ENCODE measurements at places on chromosomes 1 and 21.
A peak's percentile ranks its signal among the peaks of the same experiment; 100 is the strongest.

GRCh38 chr1:70809069-70809468 lies 238.5 kb downstream of the PTGER3 start:
- DNase-seq: no peak

- no peak for DNase-seq
Observed at GRCh38 chr1:216168546-216168945, 254.7 kb downstream of the USH2A start.

DNA sequence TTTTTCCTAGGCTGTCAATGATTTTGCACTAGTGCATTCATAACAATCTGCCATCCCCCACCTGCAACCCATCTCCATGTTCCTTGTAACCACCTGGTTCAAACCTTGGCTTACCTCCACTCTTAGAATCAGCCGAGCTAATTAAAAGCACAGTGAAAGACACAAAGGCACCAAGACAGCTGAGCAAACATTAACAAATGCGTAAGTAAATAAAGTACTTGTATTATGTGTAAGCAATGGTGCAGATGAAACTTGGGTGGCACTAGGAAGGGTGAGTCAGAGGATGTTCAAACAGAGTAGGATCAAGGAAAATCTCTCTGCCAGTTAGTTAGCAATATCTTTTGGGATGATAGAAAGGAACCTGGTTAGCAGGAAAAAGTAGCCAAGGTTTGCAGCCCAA lies 5.1 kb upstream of the FOXJ3 start:
- no peak for DNase-seq

- DNase-seq: peak; percentile 15
Observed at GRCh38 chr1:45928486-45929205, 125.2 kb downstream of the MAST2 start.

- no peak for DNase-seq
Observed at GRCh38 chr1:8219530-8219929, 98.4 kb upstream of the SLC45A1 start.

- no peak for DNase-seq
Observed at GRCh38 chr1:1617925-1618324, 2.6 kb downstream of the MIB2 start.

DNA sequence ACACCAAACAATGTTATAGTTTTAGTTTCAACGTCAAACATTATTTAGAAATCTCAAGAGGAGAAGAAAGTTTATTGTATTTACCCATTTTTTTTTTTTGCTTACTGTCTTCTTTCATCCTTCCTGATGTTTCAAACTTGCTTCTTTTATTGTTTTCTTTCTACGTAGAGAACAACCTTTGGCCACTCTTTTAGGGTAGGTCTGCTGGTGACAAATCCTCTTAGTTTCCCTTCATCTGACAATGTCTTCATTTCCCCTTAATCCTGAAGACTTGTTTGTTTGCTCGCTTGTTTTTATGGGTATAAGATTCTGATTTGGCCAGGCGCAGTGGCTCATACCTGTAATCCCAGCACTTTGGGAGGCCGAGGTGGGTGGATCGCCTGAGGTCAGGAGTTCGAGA lies 89.1 kb downstream of the RHOU start:
- no peak for DNase-seq

DNA sequence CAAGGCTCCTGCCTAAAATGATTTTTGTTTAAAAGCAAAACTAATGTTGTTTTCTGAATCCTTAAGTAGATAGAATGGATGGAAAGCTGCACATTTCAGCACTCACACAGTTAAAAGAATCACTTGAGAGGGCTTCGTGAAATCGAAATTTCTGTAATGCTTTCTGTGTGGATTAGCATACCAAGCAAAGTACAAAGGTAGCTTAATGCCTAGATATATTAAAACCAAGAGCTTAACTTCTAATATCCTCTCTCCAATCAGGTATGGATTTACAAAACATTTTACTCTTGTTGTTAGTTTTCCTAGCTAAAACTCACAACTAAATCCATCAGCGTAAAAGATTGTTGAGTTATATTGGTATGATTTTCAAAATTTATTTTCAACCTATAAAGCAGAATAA lies 378.8 kb upstream of the PRMT6 start:
- no peak for DNase-seq

DNA sequence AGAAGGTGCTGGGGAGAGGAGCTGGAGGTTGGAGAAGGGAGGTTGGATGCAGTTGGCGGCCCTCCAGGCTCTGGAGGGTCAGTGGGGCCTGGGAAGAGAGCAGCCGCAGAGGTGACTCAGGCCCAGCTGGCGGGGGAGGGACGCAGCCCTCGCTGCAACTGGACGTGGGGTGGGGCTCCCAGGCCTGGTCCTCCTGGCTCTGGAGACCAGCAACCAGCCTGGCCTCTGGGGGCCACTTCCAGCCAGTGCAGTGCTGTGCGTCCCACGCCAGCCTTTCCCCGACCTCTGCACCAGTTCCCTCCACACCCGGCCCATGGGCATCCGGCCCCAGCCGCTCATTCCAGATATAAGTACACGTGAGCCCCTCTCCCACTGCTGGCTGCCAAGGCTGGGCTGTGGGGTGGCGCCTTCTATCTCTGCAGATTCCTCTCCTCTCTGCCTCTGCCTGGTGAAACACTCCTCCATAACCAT lies 38.0 kb upstream of the COL18A1 start:
- DNase-seq: no peak

DNA sequence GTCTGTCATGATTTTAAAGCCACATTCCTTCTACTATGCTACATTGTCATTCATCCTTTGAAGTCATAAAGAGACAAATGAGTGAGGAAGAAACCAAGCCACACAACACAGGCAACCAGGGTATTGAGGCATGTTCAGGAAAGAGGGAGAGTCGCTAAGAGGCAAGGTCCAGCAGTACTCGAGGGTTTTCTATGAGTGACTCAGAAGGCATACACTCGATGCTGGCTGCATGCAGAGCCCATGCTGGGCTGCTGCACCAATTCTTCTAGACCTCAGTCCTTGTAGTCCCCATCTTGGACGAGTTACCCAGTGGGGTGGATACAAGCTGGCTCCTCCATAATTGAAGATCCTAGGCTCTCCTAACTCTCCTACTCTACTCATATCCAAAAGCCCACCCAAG lies 57.6 kb downstream of the OLFML2B start:
- DNase-seq: no peak

- DNase-seq: peak; percentile 92
Observed at GRCh38 chr1:159177272-159177907, 6.0 kb downstream of the CADM3 start.

DNA sequence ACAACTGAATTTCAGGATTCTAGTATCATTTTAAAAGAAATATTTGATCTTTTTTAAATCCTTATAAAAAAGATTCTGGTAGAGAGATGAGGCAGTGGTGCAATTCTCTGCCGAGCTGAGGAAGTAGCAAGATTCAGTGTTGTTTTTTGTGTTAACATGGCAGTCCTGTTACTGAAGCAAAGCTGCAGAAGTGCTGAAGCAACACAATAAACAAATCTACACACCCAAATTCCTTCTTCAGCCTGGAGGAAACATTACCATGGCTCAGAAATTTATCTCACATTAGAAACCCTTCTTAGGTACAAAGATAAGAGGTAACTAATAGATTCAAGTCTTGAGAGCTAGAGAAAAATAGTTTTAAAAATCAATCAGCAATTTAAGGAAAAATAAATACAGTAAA lies 216.0 kb downstream of the DENND1B start:
- no peak for DNase-seq

- DNase-seq: peak; percentile 78
Observed at GRCh38 chr1:234230414-234230862, 142.8 kb upstream of the COA6 start.

- DNase-seq: peak; percentile 50
Observed at GRCh38 chr1:30976143-30976542, 67.6 kb upstream of the SDC3 start.

DNA sequence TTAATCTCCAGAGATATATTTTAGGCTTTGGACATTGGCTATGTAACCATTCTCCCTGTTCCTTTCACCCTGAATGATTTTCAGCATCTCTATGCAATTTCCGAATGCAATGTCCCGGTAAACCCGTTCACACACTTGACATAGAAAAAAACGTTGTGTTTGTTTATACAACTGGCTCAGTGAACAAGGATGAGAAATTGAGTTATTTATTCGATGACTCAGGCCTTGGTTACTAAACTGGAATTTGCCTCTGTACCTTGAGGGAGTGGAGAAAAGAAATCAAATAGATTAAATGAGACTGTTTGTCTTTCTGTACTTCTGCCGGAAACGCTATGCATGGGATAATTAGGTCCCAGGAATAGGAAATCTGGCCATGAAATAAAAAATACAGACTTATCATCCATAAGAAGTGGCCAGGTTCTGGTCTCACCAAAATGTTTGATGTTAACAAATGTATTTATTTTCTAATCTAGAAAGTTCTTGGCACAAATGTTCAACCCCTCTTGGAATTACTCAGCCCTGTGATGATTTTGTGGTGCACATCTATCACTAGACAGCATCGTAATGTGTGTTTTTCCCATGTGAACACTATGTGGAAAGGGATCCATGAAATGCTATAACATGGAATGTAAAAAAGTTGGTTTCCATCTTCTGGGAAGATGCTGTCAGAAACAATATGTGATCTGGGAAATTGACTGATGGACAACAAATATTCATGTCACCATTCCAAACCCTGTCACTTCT lies 253.9 kb downstream of the DUSP10 start:
- no peak for DNase-seq

GRCh38 chr1:38721816-38722215 lies 137.8 kb downstream of the RRAGC start:
- no peak for DNase-seq

DNA sequence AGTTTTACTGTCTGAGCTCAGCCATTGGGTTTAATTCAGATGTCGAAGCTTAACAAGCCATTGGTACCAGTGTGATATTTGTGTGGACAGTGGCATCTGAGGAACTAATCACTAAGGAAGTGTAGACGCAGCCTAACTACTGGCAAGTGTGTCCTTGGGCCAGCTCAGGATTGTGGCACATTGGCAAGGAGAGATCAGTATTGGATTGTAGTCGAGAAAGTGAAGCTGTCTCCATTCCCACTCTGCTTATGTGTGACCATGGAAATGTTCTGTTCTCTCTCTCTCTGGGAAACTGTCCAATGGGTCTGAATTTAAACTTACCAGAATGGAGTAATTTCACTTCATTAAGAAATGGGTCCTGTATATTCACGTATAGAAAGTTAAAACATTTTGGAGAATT lies 112.2 kb downstream of the ITSN1 start:
- no peak for DNase-seq

DNA sequence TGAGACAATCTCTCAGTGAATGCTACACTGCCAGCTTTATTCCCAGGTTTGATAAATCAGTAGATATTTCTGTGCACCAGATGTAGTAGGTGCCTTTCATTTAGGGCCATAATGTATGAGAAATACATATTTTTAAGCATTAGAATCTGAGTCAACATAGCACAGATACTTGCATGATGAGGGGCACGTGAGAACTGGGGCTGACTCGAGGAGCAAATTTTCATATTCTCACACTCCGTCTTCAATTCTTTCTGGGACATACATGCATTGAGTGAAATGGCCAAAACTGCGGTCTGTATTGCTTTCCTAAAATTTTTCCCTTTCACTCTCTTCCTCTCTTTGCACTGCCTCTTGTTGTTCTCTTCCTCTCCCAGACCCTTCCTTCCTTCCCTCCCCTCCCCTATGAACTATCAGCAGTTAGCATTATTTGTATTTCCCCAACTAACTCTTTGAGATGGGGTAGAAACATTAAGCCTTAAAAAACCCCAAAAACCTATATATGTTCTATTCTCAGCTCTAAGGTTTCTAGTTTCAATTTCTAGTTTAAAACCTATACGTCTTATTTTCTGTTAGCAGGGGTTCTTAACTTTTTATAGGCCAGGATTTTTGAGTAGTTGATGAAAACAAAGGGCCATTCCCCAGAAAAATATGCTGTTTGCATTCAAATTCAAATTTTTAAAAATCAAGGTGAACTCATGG lies 289.1 kb downstream of the PTBP2 start:
- DNase-seq: no peak

GRCh38 chr1:27496604-27497155 lies 6.7 kb upstream of the WASF2 start:
- DNase-seq: no peak

GRCh38 chr1:157641177-157641576 lies 43.3 kb upstream of the FCRL4 start:
- no peak for DNase-seq

DNA sequence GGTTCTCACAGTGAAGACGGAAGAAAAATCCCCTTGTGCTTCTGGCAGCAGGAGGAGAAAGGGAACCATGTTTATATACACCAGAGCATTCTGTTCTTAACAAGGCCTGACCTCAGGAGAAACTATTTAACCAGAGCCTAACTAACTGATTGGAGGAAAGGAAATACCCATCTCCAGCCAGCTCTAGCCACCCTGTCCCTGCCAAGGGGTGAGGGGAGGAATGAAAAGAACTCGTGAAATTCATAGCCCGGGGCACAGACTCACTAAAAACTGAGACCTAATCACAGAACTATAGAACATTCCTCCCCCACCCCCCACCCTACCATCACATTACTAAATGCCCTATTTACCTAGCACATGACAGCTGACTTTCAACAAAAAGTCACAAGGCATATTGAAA lies 65.0 kb downstream of the KCNH1 start:
- no peak for DNase-seq

GRCh38 chr1:41322835-41323234 lies 38.4 kb upstream of the FOXO6 start:
- peak; percentile 82 for DNase-seq

DNA sequence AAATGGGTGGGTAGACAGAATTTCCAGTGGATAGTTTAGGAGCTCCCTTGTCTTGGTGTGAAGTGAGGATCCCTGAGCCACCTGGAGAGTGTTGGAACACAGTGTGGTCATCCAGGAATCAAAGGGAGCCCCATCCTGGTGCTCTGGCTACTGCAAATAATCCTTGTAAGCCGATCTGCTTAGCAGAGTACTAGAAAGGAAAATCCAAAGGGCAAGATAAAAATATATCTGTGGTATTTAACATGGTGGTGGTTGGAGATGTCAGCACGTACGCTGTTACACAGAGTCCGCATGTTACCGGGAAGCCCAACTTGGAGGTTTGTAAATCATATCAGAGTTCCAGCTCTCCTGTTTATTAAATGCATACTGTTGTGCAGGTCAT lies 39.0 kb downstream of the VANGL1 start:
- no peak for DNase-seq

DNA sequence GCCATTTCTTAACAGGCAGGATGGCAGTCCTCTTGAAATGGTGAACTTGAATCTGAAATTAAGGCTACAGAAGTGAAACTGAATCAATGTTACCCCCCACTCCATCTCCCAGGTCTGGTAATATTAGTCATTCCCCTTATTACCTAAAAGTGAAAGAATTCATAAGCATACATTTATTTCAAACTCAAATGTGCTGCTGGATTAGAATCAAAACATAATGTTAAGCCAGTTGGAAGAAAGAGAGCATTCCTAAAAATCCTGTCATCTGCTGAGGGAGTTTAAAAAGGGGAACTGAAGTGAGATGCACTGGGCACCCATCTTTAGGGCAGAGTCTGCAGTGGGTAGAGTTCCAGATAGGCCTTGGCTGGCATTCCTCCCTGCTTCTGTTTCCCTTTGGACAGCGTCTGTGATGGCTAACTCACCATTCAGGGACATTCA lies 17.4 kb downstream of the KIAA0319L start:
- DNase-seq: no peak

- DNase-seq: no peak
Observed at GRCh38 chr1:54980528-54981241, at the start of gene TMEM61. TMEM61 (plus strand) TSS chr1:54980628; CDS start chr1:54981066, 438 bp downstream.
